GM12878 (cell line): ENCODE measurements at places on chromosomes 13 and 19. TPM values are rescaled to one million over a fixed set of nuclear protein-coding genes. Genes with fewer than 3 reads are reported as not detected.
A peak's percentile ranks its signal among the peaks of the same experiment; 100 is the strongest.

DNA sequence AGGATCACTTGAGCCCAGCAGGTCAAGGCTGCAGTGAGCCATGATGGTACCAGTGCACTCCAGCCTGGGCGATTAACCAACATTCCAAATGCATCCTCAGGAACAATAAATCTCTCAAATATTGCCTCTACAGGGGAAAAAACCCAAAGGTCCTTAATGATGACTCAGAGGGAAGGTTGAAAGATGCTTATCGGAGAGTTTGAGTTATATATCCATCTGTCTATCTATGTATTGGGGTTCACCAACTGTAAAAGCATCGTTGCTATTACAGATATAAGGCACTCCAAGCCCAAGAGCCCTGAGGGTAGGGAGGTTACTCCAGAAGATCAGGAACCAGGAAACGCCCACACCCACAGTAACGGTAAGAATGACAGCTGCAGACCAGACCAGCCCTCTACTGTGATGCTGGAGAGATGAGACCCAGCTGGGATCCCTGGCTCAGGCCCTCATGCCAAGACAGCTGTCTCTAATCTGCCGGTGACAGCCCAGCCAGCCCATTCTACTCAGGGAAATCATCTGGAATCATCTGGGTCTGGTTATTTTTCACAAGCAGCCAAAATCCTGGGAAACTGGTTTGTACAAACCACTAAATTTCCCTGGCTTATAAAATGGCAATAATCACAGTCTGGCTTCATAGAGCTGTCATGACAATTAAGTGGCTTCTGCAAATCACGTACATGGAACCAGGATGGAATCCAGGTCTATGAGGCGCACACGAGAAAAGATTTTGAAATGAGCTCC is 23.8 kb downstream of the TEX101 start:
- DNase-seq: no peak

Gene TYROBP
- polyA plus RNA-seq: 0.62 TPM in 1 of 2 replicates, not detected in the other

Gene KLK12
- polyA plus RNA-seq: not detected in 2 replicates

GRCh38 chr13:50187352-50188029 is 172.2 kb downstream of the KCNRG start:
- no peak for DNase-seq

GRCh38 chr13:113776231-113777125 is 17.5 kb downstream of the TMEM255B start:
- no peak for DNase-seq

GRCh38 chr13:20473139-20473538 is 52.5 kb downstream of the CRYL1 start:
- no peak for DNase-seq

GRCh38 chr13:83221813-83222241 is 660.4 kb downstream of the SLITRK1 start:
- no peak for DNase-seq

- DNase-seq: no peak
These were observed 9.1 kb upstream of the ERVK3-1 start for GRCh38 chr19:58296104-58296503.

Gene IGSF23
- not detected in 2 replicates for polyA plus RNA-seq

Gene SMIM44
- polyA plus RNA-seq: not detected in 2 replicates

Gene CYP4F8
- polyA plus RNA-seq: not detected in 2 replicates

- DNase-seq: no peak
These were observed 356.7 kb downstream of the FGF9 start for GRCh38 chr13:22027566-22027965.

Gene ZNF569
- polyA plus RNA-seq: 2.3 and 2.6 TPM in 2 replicates

DNA sequence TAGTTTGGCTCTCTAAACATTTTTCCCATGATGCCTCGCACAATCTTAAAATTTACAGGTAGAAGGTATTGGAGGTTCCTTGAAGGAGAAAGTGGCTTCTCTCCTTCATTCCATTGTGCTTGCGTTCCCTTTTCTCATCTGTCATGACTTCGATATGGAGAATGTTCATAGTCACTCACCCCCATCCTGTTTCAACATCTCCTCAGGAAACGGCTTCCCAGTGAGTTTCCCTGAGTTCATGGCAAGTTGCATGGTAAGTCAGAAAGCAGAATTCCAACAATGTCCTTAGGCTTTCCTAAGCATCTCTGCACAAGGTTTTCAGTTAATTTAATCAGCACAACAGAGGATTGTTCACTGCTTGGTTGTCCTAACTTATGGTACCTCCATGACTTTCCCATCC is 581.8 kb upstream of the SLITRK5 start:
- no peak for DNase-seq

DNA sequence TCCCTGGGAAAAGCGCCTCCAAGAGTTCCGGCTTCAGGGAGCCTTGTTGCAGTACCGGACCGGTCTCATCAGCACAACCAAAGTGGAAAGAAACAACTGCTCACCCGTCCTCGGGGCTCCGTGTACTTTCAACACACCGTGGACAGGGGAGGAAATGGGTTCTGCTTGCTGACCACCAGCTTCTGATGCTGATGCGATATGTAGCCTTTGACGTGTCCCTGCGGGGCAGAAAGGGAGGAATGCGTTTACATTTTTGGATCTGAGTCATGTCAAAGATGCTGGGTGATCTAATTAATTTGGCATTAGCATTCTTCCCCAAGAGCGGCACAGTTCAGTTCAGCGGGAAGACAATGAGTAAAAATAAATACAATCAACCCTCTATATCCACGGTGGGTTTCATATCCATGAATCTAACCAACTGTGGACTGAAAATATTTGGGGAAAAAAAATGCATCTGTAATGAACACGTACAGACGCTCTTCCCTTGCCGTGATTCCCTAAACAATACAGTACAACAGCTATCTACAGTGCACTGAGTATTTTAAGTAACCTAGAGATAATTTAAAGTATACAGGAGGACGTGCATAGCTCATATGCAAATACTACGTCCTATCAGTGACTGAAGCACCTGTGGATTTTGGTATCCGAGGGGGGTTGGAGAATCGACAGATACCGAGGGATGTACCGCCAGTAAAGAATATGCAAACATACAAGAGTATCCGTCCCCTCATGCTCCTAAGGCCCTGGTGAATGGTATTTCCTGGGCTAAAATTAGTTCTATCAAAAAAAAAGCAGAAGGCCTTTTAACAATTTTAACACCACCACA is 19.8 kb downstream of the PROZ start:
- no peak for DNase-seq

DNA sequence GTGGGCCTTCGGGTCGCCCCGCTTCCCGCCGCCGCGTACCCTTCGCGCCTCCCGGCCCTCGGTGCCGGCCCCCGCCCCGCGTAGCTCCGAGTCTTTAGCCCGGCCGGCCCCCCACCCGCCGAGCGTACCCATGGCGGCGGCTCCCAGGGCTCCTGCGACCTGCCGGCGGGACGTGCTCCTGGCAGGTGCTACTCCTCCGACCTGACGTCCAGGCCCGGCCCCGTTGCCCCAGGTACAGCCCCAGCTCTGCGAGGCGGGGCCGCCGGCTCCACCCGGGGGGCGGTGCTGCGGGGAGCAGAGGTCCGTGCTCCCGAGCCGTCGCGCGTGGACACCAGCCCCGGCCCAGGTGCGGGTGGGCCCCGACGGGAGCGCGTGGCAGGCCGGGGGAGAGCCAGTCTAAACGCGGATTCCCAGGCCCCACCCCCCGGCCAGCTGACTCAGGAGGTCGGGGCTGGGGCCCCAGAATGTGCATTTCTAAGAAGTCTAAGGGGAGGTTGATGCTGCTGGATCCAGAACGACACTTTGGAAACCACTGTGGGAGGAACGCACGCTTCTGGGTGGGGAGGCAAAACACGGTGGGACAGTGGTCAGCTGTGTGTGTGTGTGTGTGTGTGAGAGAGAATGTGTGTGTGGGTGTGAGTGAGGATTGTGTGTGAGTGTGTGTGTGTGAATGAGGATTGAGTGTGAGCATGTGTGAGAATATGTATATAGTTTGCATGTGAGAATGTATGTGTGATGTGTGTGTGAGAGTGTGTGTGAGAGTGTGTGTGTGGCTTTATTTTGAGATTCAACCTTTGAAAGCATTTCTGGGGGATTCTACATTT is at the start of gene SLC15A1:
SLC15A1 (minus strand) TSS at position 206 of the 824 bp plus-strand sequence; CDS start at position 132, 74 bp downstream.
- no peak for DNase-seq

DNA sequence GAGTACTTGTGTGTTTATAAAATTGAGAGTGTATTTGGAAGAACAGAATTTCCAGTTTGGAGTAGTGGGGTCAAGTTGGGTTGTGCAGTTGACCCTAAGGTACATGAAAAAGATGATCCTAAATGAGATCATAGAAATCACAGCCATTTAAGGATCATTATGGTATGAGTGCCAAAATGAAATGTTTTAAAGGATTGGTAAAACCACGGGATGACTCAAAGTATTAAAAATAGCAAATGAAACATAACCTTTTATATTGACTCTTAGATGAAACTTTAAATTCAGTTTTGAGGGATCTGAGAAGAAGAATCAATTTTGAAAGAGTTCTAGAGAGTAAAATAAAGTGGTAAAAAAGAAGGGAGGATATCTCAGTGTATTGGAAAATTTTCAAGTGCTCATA is 773.8 kb downstream of the GPC5 start:
- DNase-seq: no peak

GRCh38 chr13:40993987-40994386 is 25.1 kb downstream of the ELF1 start:
- DNase-seq: no peak

- no peak for DNase-seq
These were observed 3.5 kb upstream of the ZNF358 start for GRCh38 chr19:7512400-7512851.

DNA sequence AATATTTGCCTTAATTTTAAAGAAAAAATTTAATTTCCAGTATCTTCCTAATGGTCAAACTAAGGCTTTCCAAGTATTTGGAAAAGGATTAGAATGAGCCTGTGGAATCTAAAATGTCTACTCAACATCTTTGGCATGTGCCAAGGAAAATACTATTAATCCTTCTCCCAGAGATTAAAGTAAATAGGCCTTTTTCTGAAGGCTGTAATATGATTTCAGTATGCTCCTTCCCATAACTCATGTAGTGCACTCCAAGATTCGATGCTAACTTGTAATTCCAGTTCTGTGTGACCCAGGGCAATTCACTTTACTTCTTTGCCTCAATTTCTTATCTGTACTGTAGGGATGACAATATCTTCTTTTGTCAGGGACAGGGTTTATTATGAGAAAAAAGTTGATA is 196.9 kb downstream of the ZIC5 start:
- no peak for DNase-seq

GRCh38 chr13:74166261-74167004 is 32.2 kb upstream of the KLF12 start:
- DNase-seq: no peak

Gene PCDH20
- polyA plus RNA-seq: not detected in 2 replicates

Gene PEX11G
- polyA plus RNA-seq: 1.5 and 2.0 TPM in 2 replicates

Gene CEACAM3
- not detected in 2 replicates for polyA plus RNA-seq

- no peak for DNase-seq
These were observed 74.4 kb upstream of the FARP1 start for GRCh38 chr13:98068521-98068920.

- DNase-seq: no peak
These were observed 31.9 kb downstream of the SLC25A42 start for GRCh38 chr19:19095691-19096090.

Gene PALM3
- not detected in 2 replicates for polyA plus RNA-seq

Gene FFAR2
- polyA plus RNA-seq: 0.53 and 0.68 TPM in 2 replicates

DNA sequence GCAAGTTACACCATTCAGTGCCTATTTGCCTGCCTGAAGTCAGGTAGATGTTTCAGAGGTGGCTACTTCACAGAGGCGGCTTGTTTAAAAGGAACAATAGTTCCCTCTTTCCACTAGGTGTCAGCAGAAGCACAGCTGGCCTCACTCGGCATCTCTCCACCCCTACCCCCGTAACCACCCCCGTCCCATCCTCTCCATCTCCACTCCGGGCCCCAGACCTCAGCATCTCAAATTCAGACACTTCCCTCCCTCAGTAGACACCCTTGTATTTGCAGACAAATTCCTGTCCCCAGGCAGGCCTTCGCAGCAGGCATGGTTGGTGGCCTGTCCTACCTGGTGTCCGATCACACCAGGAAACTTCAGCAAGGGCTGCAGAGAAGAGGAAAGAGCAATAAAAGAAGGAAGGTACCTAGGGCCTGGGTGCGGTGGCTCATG is 9.1 kb upstream of the DPP9 start:
- no peak for DNase-seq

Gene LRRC4B
- not detected in 2 replicates for polyA plus RNA-seq

- no peak for DNase-seq
These were observed 150.9 kb downstream of the LACC1 start for GRCh38 chr13:44030615-44031014.

- no peak for DNase-seq
These were observed 118.7 kb upstream of the PEG3 start for GRCh38 chr19:56959205-56959604.

Gene TMPRSS9
- polyA plus RNA-seq: 0.15 and 0.24 TPM in 2 replicates

DNA sequence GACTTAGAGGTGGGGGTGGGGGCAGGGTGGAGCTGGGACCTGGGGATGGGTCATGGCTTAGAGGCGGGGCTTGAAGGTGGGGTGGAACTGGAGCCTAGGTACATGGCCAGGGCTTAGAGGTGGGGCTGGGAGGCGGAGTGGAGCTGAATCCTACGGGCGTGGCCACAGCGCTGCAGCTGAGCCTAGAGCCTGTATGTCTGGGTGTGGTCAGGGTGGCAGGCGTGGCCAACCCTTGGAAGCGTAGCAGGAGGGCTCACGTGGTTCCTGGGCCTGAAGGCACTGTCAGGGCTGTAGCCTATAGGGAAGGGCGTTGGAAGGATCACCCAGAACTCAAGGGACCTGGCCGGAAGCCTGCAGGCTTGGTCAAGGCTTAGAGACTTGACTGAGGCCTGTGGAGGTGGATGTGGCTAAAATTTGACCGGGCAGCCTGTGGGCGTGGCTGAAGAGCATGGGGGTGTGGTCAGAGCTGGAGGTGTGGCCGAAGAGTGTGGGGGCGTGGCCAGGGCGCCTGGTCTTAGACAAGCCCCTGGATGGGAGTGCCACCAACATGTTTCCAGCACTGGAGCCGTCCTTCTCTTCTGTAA is 24.3 kb downstream of the COLGALT1 start:
- no peak for DNase-seq

GRCh38 chr19:1501200-1501595 is 10.2 kb downstream of the REEP6 start:
- DNase-seq: no peak

GRCh38 chr13:79966493-79966895 is 374.4 kb downstream of the SPRY2 start:
- DNase-seq: no peak

Gene FCAR
- polyA plus RNA-seq: not detected in 2 replicates

GRCh38 chr13:113724780-113725315 is 34.2 kb upstream of the TMEM255B start:
- DNase-seq: peak; percentile 12

- no peak for DNase-seq
These were observed 41.9 kb downstream of the ADPRHL1 start for GRCh38 chr13:113411216-113412023.

Gene FCHO1
- polyA plus RNA-seq: 23.3 and 24.4 TPM in 2 replicates

Gene FOXA3
- polyA plus RNA-seq: not detected in 2 replicates

- no peak for DNase-seq
These were observed 23.7 kb downstream of the ZNF175 start for GRCh38 chr19:51594774-51595109.

Gene CLDND2
- 1.9 and 7.1 TPM in 2 replicates for polyA plus RNA-seq

GRCh38 chr13:102170305-102170704 is 231.5 kb downstream of the FGF14 start:
- DNase-seq: no peak

DNA sequence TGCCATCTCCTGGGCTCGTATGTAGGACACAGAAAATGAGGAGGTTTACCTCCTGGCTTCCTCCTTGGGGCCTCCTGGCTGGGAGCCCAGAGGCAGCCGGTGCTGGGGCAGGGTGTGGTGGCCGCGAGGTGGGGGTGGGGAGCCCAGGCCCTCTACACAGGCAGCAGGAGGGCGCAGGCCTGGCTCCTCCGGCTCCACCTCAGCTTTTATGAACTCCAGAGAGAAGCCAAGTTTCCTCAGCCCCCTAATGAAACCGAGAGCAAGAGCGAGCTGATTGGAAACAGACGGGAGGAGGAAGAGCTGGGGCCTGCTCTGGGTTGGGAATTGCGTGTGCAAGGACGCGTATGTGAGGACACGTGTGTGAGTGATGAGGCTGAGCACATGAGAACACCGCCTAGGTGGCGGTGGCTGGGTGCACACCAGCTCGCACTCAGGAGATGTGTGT is 23.1 kb downstream of the LYL1 start:
- DNase-seq: no peak
